ENCODE measurements at places on chromosomes 12 and 14. TPM values are rescaled to one million over a fixed set of nuclear protein-coding genes. Genes with fewer than 3 reads are reported as not detected.

The GXYLT1 gene
- total RNA-seq: 8.3 TPM

The DEGS2 gene
- under 0.01 TPM for total RNA-seq

The CLMN gene
- total RNA-seq: 0.12 TPM

The FOXG1 gene
- total RNA-seq: not detected

The AMDHD1 gene
- 0.06 TPM for total RNA-seq

The SCN8A gene
- 0.26 TPM for total RNA-seq

The AQP2 gene
- total RNA-seq: not detected

The FOXA1 gene
- total RNA-seq: not detected

The GOLGA3 gene
- 178 TPM for total RNA-seq

The SERPINA6 gene
- total RNA-seq: 0.06 TPM

The TUBA1A gene
- total RNA-seq: 652 TPM

The NPFF gene
- not detected for total RNA-seq

The RAD9B gene
- total RNA-seq: 1.2 TPM

The SERPINA1 gene
- total RNA-seq: not detected

The BDKRB1 gene
- 0.53 TPM for total RNA-seq

The HPD gene
- total RNA-seq: 4.7 TPM

The RECQL gene
- total RNA-seq: 108 TPM

The LMNTD1 gene
- total RNA-seq: not detected

The CPNE6 gene
- not detected for total RNA-seq

The RASSF8 gene
- total RNA-seq: 130 TPM

The PLEK2 gene
- total RNA-seq: 2.2 TPM

The PMEL gene
- 1.2 TPM for total RNA-seq

The PRB2 gene
- not detected for total RNA-seq

The TESPA1 gene
- total RNA-seq: not detected

The TROAP gene
- 10.6 TPM for total RNA-seq

The TSPAN19 gene
- total RNA-seq: not detected

The DBX2 gene
- not detected for total RNA-seq

The TAS2R30 gene
- total RNA-seq: 6.2 TPM

The TSPAN9 gene
- total RNA-seq: 44.2 TPM

The KRT79 gene
- total RNA-seq: not detected

The DNM1L gene
- 73.2 TPM for total RNA-seq

The KLRG1 gene
- 0.53 TPM for total RNA-seq

The OR6C2 gene
- total RNA-seq: not detected

The TRIM9 gene
- total RNA-seq: 0.19 TPM

The GALNT6 gene
- 5.0 TPM for total RNA-seq

The KLRF1 gene
- total RNA-seq: not detected

The PTHLH gene
- 6.0 TPM for total RNA-seq

The SPRING1 gene
- total RNA-seq: 17.6 TPM

The PRICKLE1 gene
- total RNA-seq: 3.0 TPM

The IAPP gene
- total RNA-seq: not detected

Measured in aortic smooth muscle cell (primary cell).